Hypothalamus (tissue), 51 donors: ENCODE measurements at places on chromosomes 2 and 18.

GRCh38 chr2:182015334-182016109, 29.9 kb downstream of the PPP1R1C start:
- no peak for DNase-seq

DNA sequence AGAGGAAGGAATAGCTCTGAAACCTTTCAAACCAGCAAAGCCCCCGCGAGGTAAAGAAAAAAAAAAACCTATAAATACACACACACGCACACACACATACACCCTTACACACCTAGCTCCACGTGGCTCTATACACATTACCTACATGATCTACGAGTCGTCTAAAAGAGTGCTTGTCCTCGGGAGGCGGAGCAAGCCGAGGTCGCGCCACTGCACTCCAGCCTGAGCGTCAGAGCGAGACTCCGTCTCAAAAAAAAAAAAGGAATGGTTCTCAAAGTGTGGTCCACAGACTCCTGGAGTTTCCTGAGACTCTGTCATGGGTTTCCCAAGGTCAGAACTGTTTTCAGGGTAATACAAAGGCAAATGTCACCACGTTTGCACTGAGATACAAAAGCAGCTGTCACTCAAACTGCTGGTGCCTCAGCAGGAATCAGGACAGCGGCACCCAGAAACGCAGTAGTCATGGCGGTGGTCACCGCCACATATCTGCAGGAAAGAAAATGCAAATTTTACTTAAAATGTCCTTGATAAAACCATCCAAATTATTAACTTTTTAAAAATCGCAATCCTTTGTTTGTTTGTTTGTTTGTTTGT, 130.0 kb upstream of the GPC1 start:
- DNase-seq, result no peak

DNA sequence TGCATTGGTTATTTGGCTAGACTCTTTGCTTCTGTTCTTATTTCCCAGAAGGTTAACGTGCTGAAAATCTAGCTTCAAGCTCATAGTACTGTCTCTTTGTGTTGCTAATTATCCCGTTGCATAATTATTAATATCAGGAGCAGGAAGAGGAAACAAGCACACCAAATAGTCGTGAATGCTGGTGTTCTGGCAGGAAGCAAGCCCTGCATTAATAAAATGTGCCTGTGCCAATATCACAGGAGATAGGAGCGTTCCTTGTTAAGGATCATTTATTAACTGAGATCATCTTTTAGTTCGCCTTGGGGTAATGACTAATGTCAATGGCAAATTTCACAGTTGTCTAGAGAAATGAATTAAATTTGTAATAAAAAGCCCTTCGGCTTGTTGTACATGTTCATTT, 893.0 kb upstream of the POU3F3 start:
- no peak for DNase-seq

DNA sequence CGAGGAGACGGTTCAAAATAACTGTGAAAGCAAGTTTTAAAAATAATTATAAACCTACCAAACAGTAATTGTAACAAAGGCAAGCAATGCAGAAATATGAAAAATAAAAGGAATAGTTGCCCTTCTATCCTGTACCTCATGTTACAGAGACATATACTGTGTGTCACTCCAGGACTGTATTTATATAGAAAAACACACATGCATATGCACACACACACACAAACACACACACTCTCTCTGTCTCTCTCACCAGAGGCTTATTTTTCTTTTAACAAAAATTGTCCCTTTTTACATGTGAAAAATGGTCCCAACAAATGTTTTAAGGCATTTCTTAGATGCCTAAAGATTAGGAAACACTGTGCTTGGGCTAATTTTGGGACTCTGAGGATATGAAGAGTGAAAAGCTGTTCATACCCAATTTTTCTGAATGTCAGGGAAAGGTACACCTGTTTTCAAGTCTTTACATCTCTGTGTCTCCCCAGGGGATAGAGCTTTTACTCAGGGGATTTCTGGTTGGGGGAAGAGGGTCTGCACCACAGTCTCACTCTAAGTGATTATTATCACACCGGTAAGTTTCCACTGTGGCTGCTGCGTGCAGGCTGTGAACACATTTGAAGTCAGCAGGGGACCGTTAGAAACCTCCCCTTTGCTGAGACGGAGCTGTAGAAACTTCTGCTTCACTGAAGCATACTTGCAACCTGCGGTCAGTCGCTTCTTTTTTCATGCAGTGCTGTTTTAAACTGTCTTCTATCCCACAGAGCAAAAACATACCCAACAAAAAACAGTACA, 51.4 kb upstream of the SPAG16 start:
- DNase-seq, result no peak

DNA sequence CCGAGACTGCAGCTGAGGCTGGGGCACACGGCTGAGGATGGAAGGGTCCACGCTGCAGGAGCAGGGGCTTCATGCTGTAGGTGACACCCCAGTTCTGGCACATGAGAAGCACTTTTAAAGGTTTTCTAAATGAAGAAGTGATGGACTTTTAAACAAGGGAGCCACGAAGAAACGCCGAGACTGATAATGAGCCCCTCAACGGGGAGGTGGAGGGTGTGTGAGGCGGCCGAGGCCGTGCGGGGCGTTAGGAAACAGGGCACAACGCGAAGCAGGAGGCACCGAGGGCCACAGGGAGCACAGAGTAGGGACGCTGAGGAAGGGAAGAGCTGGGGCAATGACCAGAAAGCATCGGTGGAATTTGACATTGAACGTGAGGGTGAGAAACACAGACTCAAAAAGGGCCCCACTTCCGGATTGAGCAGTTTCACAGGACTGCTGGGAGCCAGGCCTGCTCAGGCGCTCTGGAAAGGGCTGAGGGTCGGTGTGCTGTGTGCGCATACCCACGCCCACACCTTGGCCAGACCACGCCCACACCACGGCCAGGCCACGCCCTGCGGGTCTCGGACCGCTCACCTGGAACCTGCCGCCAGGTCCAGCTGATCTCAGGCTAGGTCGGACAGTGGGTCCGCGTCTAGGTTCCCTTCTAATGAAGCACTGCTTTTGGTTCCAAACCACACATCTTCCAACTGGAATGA, 115.7 kb downstream of the GYPC start:
- no peak for DNase-seq

DNA sequence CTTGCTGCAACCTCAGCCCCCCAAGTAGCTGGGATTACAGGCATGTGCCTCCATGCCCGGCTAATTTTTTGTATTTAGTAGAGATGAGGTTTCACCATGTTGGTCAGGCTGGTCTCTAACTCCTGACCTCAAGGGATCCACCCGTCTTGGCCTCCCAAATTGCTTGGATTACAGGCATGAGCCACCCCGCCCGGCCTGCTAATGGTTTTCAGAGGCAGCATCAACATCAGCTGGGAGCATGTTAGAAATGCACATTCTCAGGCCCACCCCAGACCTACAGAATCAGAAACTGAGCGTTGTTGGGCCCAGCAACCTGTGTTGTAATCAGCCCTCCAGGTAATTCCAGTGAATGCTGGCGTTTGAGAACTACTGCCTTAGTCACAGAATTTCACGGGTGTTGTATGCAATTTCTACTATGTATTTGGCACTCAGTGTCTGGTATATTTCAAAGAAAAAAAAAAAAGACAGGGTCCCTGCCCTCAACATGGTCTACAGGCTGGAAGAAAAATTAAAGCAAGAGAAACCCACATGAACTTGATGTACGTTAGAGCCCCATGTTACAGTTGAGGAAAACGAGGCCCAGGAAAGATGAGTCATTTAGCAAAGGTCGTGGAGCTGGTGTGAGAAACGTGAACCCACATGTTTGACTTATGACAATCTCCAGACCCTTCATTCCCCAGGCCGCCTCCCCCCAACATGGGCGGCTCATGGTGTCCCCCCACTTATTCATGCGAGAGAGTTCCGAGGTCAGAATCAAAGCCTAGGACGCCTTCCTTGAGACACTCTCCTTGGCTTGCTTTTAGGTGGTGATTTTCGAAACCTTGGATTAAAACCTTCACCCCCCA, 35.3 kb downstream of the SH3BP4 start:
- DNase-seq, result no peak

DNA sequence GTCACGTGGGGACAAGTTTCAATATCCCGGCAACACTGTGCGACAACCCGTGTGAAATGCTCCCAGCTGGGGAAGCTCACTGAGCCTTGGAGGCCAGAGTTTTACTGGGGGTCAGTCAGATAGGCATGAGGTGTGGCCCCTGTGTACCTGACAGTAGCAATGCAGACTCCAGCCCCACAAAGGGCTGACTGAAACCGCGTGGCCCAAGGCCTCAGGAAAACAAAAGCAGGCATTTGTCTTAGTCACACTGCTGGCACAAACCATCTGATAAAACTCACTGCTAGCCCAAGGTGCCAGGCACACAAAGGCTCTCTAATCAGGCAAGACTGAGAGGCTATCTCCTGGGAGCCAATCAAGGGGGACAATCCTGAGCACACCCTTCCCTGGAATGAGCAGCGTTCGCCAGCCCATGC, 786.6 kb upstream of the RAB6C start:
- no peak for DNase-seq

- DNase-seq, result no peak
These were observed 8.6 kb upstream of the ZNF24 start for GRCh38 chr18:35352778-35353177.

DNA sequence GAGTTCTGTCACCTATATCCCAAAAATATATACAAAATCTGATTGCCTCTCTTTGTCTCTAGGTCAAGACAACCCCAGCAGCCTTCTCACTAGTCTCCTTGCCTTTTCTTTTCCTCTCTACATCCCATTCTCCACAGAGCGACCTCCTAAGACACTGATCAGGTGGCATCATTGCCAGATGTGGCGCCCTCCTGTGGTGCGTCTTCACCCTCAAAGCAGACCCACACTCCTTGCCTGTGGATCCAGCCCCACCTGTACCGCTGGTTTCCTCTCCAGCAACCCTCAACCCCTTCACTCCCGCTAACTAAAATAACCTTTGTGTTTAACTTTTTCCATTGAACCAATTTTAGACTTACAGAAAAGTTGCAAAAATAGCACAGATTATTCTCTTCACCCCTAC, 273.3 kb downstream of the GLI2 start:
- no peak for DNase-seq

- DNase-seq, result no peak
These were observed 196.0 kb downstream of the TMEM163 start for GRCh38 chr2:134522496-134523455.

GRCh38 chr2:62459106-62459505, 46.9 kb downstream of the TMEM17 start:
- DNase-seq, result no peak

DNA sequence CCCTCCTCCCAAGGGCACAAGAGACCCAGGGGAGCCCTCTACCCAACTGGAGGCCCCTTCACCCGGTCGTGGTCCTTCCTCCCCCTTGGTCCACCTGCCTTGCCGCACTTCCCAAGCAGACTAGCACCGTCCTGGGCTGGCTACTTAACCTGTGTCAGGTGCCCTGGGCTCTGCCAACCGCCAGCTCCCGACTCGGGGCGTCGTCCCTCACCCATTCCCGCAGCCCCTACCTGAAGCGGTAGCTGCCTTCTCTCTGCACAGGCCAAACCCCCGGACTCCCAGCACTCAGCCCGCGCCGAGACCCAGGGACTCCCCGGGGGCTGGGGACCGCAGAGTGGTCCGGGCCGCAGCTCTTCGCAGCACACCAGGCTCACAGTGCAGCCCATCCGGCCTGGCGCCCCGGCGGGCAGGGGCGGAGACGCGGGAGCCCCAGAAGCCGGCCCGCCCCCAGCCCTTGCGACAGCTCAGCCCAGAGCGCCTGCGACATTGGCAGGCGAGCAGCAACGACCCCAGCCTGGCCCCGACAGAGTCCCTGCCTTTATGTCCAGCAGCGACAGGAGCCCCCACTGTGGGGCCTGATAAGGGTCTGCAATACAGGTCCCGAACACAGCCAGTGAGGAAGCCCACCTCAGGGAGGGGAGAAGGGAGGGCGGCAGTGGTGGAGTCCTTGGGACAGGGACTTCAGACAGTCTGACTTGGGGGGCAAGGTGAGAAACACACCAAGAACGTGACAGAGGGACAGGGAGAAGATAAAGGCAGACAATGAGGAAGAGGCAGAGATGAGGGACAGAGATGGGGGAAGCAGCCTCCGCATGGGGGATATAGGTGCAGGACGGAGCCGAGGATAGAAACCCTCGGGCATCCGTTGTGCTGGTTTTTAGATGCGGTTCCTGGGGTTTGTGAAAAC, 31.0 kb upstream of the TNS1 start:
- no peak for DNase-seq

GRCh38 chr18:23812546-23813440, 123.5 kb downstream of the LAMA3 start:
- DNase-seq, result no peak

DNA sequence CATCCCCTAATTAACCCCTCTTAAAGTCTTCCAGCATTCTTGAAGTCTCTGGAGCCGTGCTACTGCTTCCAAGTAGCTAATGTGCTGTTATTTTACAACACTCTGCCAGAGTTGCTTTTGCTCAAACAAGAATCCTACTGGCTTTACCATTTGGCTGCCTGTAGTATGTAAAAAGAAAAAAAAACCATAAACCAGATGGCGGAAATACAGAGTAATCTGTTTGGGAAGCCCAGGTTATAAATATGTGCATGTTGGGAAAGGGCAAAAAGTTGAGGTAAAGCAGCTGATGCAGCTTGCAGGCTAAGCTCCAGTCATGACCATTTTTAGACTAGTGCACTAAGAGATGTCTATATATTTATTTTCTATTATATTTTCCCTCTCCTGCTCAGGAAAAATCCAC, 313.2 kb upstream of the ETAA1 start:
- DNase-seq, result no peak

- no peak for DNase-seq
These were observed 21.3 kb downstream of the OTOF start for GRCh38 chr2:26456440-26457250.

- no peak for DNase-seq
These were observed 40.4 kb downstream of the LDLRAD4 start for GRCh38 chr18:13258921-13259320.

- no peak for DNase-seq
These were observed 49.0 kb upstream of the ATIC start for GRCh38 chr2:215262741-215263362.

GRCh38 chr2:140624200-140624599, 1506.6 kb downstream of the LRP1B start:
- no peak for DNase-seq

DNA sequence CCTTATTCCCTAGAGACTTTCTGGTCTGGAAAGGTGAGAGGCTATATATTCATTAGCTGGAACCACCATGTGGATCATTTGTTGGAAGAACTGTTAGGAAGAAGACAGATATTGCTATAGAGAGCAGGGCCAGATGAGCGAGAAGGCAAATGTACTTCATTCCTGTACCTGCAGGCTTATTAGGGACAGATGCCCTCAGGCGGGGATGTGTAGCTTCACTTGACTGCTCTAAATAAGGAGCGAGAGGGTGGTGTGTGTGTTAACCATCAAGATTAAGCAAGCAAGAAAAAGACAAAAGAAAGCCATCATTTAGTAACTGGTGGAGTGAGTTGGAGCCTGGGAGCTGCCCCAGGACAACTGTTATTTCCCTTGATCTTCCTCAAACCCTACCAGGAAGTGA, 36.4 kb downstream of the NEDD4L start:
- DNase-seq, result no peak

DNA sequence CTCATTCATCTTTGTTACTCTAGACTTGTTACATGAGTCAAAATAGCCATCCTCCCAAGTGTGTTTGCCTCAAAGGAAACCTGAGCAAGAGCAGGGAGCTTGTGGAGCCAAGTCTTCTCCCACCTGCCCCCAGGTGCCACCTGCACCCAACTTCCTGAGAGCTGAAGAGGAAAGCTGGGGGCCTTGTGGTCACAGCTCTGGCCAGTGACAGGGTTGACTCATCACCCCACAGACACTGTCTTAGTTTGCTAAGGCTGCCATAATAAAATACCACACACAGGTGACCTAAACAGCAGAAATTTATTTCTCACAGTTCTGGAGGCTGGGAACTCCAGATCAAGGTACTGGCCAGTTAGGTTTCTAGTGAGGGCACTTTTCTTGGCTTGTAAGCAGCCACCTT, 99.6 kb downstream of the TPGS2 start:
- no peak for DNase-seq

GRCh38 chr2:145543856-145544255, 1023.9 kb upstream of the ZEB2 start:
- DNase-seq, result no peak
